NCI-H226 (cell line): ENCODE measurements at places on chromosomes 7 and 10.
A peak's percentile ranks its signal among the peaks of the same experiment; 100 is the strongest.

GRCh38 chr7:101553018-101553770, 75.9 kb downstream of the MYL10 start:
- no peak for DNase-seq

DNA sequence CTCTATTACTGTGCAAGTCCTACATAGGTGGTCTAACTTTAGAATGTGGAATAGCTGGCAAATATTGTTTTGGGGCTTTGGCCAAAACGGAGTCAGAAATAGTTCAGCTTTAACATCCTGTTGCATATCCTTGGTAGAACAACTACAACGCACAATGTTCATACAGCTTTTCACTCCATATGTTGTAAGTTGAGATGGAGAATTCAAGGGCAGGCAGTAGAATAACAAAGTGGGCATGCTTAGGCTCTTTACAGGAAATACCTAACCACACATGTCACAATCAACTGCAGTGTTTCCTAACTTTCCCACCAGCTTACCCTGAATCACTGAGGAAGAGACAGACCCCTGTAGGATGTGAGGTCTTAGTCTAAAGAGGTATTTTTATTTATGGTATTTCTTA, 122.3 kb downstream of the PPP1R3A start:
- peak; percentile 64 for DNase-seq

DNA sequence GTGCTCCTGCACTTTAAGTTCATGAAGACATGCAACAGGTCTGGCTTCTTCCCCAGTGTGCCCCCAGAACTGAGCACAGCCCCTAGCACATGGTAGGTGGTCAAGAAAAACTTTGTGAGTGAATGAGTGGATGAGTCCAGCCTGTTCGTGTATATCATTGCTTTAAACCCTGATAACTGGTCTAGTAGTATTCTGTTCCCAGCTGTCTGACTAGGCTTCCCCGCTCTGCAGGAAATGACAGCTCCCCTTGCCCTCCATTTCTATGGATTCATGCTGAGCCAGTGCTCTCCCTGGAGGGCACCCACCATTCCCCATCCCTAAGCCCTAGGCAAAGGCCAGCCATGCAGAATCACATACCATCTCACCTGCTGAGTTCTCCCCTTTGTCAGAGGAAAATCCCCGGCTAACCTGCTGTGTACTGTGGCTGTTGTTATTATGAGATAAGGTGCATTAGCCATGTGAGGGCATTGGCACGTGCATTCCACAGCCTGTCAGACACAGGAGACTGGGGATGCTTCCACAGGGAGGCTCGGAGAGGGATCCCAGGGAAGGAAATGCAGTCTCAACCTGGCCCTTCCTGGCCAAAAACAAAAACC, 698.9 kb downstream of the GRID1 start:
- no peak for DNase-seq

DNA sequence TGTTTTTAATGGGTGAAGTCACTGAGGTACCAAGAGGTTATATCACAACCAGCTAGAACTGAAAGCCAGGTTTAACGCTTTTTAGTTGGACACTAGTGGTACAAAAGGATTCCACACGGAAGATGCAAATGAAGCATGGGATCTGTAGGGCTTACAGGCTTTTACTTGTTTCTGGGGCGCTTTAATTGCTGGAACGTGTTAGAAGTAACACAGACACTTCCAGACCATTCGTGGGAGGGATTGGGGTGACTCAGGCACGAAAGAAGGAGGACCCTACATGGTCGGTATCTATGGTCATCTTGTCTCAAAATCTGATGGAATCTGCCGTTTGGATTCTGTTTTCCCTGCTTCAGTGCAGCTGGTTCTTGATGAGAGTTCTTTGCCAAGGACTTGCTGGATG, 1.0 kb downstream of the YKT6 start:
- no peak for DNase-seq

DNA sequence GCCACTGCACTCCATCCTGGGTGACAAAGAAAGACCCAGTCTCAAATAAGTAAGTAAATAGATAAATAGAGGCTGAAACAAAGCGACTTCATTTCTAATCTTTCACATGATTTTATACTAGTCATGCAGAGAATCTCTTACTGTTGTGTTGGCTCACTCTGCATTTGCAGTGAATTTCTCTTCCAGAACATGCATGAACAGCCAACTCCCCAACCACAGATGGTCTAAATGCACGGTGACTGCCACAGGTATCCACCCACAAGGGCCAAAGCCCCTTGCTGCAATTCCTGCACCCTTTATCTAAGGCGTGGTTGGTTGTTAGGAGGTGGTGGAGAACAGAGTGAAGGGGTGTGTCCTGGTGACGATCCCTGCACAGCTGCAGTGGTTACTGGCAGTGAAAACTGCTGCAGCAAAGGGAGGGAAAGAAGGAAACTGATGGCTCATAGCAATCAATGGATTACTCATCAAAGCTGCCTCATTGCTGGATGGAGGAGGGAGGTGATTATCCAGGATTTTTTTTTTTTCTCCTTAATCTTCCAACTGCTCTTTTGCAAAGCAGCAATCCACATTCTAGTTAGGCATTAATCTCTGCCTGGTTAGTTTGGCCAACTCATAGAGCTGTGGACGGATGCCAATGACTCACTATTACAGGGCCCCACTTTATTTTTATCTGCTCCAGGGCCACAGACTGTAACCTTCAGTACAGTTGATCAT, 50.6 kb downstream of the PRTFDC1 start:
- DNase-seq = peak; percentile 91

DNA sequence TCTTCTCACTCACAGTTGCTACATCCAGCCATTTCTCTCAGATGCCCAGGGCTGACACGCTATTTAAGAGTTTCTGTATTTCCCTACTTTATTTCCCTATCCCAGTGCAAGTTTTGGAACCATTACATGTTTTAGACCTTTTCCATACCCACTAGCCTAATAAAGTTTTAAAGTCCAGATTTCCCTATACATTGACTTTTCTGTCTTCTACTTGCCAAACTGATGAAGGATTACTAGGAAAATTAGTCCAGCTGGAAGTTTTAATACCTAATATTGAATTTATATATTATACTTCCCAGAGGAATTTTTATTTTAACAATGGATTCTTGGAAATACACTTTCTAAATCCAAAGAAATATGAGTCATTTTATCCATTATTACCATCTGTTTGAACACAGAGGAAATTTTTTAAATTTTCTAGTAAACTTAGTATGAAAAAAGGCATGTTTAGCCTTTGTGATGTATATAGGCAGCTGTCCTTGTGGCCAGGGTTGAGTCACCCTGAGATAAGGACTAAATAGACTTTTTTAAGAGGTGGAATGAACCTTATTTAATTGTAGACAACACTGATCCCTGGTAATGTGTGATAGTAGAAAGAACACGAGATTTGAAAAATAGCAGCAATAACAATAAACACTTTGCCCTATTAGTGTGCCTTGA, 205.0 kb downstream of the TFEC start:
- DNase-seq = peak; percentile 20

GRCh38 chr7:131016230-131016629, 282.2 kb upstream of the KLF14 start:
- no peak for DNase-seq

DNA sequence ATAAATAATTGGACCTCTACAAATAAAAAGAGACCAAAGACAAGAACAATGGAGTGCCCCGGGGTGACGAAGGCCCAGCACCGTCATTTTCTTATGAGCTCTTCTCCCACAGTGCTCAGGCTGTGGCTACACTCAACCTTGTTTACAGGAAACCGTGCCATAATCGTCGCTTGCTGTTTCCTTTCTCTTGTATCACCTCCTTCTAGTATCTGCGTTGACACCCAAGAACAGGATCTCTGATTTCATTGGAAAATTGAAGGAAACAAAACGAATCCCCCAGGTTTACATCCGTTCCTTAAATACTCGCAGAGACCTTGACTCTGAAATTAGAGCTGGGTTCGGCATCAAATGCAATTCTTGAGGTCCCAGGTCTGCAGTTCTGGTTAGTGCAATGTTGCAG, 1.7 kb upstream of the IGFBP3 start:
- DNase-seq = no peak

DNA sequence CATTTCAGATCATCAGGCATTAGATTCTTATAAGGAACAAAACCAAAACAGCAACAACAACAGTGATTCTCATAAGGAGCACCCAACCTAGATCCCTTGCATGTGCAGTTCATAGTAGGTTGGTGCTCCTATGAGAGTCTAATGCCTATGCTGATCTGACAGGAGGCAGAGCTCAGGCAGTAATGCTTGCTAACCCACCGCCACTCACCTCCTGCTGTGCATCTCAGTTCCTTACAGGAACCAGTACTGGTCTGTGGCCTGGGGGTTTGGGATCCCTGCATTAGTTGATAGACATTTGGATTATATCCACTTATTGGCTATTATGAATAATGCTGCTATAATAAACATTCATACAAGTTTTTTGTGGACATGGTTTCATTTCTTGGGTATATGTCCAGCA, 14.0 kb downstream of the MKLN1 start:
- no peak for DNase-seq

DNA sequence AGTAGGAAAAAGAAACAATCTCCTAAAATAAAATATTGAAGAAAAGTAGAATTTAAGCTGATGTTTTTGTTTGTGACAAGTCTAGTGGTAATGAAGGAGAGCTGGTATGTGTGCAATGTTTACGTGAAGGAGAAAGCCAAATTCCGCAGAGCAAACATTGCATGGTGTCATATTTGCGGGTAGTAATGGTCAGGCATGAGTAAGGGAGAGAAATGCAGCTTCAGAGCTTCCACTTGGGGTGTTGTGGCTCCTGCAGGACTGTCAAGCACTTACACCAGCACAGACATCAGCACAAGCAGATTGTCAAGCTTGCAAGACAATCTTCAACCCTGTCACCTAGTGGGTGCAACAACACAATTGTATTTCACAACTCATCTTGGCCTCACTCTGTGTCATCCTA, 136.5 kb upstream of the ETV1 start:
- no peak for DNase-seq

GRCh38 chr7:133197972-133198544, 54.8 kb upstream of the EXOC4 start:
- no peak for DNase-seq

DNA sequence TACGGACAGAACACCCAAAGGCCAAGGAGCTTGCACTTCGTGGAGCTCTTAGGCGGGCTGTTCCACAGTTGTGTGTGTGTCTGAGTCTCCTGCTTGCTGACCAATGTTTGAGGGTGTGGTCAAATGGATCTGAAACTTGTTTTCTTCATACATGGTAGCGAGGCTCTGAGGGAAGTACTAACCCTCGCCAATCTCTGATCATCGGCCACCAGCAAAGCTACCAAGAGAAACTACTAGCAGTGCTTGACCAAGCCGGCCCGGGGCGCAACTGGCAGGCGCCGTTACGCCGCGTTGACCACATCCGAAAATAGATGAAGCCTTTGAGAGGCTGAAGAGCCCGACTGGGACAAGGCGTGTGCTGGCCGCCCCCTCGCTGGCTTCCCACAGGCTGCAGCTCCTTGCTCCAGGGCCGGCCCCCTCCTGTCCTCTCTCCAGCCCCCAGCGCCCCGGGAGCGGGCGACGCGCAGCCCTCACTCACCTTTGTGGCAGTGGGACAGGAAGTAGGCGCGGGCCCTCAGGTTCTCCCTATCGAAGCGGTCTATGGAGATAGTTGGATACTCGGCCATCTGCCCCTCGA, 384 bp downstream of the DCLRE1C start:
- DNase-seq = peak; percentile 9

DNA sequence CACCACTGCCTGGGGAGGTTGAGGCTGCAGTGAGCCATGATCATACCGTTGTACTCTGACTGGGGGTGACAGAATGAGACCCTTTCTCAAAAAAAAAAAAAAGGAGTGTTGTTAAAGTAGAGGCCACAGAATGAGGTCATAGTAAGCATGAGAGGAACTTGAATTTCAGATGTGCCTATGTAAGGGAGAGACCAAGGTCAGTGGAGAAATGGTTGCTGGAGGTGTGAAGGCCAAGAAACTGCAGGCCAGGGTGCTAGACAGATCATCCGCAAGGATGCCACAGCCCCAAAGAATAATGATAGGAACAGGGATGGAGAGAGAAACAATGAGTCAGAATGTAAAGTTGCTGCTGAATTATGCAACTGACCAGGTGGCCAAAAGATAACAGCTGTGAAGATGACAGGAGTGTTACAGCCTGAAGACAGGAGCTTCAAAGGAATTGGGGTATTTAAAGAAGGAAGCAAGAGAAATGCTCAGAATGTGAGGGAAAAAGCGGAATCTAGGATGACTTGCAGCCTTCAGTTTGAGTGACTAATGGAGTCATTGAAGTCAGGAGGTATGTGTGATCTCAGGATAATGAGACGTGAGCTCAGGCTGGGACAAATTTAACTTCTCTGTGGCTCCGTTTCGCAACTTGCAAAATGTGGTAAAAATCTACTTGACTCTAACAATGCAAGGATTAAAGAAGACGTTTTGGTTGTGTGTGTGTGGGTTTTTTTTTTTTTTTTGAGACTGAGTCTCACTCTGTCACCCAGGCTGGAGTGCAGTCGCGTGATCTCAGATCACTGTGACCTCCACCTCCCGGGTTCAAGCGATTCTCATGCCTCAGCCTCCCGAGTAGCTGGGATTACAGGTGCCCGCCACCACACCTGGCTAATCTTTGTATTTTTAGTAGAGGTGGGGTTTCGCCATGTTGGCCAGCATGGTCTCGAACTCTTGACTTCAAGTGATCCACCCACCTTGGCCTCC, 22.2 kb downstream of the TYW1B start:
- peak; percentile 49 for DNase-seq

- DNase-seq = no peak
Observed at GRCh38 chr10:122348512-122348911, 26.0 kb upstream of the PLEKHA1 start.

- no peak for DNase-seq
Observed at GRCh38 chr7:1610013-1610677, 40.3 kb upstream of the PSMG3 start.

DNA sequence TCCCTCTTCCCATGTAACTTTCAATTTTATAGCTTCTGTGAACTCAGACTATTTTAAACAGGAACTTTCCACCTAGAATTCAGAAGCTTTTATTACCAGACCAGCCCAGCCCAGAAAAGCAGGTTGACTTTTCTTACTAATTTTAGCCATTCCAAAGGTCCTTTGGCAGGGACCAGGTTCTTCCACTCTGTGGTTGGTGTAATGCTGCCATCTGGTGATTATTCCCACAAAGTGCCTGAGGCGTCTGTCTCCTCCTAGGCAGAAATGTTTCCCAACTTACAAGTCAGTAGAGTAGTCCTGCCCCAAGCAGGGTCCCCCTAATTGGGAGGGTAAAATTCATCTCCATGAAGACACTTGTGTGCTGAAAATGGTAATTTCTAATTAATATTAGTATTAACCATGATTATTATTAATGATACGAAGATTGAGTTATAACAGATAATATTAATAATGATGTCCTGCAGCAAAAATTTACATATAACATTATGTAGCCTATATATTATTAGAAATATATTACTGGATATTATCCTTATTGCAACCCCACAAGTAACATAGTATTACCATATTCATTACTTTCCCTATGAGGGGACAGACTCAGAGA, 53.0 kb upstream of the PPP1R17 start:
- DNase-seq = peak; percentile 53

GRCh38 chr10:66538908-66539307, 386.9 kb upstream of the LRRTM3 start:
- no peak for DNase-seq
